Stimulated activated CD8-positive, alpha-beta memory T cell treated with anti-CD3 and anti-CD28 coated beads, Interleukin-7, amount 100 ng/mL, for 24 hours (primary cell): ENCODE measurements at places on chromosomes 7 and 10.

GRCh38 chr10:80583685-80584084 is 46.0 kb downstream of the SH2D4B start:
- no peak for DNase-seq

DNA sequence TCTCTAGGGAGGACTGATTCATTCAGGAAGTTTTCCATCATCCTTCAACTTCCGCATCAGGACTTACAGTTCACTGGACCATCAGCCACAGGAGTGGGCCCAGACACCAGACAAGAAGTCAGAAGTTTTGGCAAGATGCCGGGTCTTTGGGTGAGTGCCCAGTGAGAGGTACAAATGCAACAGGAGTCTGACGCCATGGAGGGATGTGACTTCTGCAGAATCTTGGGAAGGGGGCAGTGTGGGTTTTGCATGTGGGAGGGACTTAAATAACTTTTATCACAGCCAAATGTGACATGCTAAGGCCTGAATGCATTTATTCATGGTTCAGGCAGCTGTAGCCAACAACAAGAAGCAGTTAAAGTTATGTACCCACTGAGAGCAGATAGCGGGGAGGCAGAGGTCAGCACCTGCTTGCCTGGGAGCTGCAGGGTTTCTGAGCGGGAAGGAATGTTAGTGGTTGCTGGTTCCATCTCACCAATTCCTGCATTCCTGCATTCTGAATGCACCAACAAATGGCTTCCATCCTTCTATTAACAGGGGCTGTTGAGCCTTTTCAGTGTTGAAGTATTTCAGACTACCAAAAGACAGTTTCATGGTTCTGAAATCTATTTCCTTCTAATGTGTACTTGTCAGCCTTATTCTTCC is 375.2 kb downstream of the PAXIP1 start:
- DNase-seq: no peak

DNA sequence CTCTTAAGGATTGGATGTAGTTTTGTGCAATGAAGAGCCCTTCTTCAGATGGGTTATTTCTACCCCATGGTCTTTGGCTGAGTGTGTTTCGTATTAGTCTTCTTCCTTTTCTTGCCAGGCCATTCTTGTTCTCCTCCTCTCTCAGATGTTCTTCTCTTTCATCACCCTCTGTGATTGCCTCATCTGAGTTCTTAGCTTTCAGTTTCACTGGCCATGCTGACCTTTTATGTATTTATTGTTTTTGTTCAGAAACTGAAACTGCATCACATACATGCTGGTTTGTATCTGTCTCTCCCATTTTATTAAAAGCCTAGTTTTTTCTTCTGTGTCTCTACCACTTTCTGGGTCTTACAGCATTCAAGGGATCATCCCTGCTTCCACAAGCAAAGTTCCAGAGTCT is 21.7 kb upstream of the PCGF5 start:
- no peak for DNase-seq

- no peak for DNase-seq
Observed at GRCh38 chr7:104123786-104124185, 84.0 kb downstream of the ORC5 start.

GRCh38 chr7:39493934-39494333 is 72.3 kb upstream of the YAE1 start:
- DNase-seq: no peak

DNA sequence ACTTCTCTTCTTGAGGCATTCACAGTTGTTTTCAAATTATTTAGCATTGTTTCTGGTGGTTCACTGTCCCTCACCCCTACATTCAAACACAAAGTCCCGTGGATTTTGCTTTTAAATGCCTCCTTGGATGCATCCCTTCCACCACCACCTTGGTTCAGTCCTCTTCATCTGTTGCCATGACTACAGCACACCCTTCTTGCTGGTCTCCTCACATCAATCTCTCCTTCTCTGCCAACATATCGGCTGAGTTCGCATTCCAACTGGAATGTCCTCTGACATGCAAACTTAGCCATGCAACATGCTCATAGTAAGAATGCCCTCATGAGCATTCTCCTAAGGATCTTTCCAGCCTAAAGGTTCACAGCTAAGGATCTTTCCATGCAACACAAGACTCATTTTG is 198.3 kb upstream of the AGK start:
- no peak for DNase-seq

DNA sequence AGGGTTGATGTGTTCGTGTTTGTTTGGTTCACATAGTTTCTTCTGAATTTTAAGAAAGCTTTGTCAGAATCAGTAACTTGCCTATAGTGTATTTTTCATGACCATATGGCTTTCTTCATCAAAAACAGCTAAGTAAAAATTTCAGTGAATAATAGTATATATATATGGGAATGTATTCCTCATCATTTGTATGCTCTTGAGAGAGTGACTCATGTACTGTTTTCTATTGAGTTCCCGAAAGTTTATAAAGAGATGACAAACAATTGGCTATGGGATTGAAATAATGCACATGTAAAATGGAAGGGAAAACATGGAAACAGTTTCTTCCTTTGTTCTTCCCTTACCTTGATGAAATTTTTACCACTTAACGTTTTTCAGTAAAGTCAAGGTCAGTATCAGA is 56.4 kb downstream of the KAT6B start:
- no peak for DNase-seq
